Kidney capillary endothelial cell (primary cell): ENCODE measurements at places on chromosomes 6 and 20.
A peak's percentile ranks its signal among the peaks of the same experiment; 100 is the strongest.

DNA sequence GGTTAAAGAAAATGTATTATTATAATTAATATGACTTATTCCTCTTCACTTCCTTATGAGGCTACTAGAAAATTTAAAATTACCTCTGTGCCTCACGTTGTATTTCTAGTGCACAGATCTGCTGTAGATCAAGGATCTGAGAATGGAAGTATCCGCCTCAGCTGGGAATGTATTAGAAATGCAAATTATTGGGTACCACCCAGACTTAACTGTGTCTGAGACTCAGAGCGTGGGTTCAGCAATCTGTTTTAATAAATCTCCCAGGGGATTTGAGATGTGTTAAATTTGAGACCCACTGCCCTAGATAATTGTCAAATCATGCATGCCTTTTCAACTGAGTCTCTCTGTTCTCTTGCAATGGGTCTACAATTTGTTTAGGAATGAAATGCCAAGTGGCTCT, 658.0 kb upstream of the NOX3 start:
- no peak for DNase-seq

DNA sequence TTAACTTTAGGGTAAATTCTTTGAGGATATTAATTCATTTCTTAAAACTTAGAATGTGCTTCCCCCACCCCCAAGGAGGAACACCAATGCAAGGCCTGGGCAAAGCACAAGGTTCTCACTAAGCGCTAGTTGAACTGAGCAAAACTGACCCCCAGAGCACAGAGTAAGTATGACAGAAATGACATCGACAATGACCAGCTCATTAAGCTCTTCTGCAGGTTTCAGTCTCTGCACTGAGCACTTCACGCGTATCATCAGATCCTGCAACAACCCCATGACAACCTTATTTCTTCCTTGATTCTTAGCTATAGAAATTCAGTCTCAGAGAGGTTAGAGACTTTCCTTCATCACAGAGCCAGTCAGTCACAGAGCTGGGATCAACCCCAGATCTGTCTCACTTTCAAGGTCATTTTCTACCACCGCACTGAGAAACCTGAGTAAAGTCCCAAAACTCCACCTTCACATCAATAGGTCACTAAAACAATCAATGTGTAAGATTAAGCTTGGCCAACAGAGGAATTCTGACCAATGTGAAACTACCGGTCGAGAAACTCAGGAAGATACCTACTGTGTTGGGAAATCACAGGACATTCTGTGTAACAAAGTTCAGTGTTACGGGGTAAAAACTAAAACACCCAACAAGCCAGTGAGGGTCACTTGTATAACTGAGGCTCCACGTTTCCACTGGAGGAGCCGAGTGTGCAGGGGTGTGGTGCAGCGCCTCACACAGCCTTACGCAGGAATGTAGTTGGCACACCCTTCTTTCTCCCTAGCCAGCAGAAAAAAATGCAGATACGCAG, 129.0 kb upstream of the FOXQ1 start:
- DNase-seq: no peak

GRCh38 chr20:44467289-44467883, 8.3 kb upstream of the TTPAL start:
- DNase-seq: no peak

- no peak for DNase-seq
Measured at GRCh38 chr20:33704197-33704924, 15.7 kb downstream of the PXMP4 start.

GRCh38 chr6:157036245-157036711, 259.1 kb downstream of the ARID1B start:
- DNase-seq: no peak

DNA sequence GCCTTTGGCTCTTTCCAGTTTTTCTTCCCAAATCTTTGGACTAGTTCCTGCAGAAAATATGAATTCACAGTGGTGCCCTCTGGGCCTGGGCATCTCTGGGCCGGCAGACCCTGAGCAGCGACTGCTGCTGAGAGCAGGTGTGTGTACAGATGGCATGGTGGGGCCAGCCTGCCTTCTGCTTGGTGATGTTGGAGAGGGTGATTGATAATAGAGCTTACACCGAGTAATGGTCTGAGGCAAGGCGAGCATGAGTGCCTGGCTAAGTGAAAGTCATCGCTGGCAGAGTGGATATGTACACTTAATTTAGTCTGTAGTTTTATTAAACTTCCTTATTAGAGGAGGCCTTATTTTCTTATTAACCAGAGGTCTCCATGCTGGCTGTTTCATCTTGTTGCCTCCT, 156.9 kb downstream of the CDKAL1 start:
- DNase-seq: no peak

GRCh38 chr6:123214433-123214832, 218.4 kb downstream of the CLVS2 start:
- DNase-seq: no peak

DNA sequence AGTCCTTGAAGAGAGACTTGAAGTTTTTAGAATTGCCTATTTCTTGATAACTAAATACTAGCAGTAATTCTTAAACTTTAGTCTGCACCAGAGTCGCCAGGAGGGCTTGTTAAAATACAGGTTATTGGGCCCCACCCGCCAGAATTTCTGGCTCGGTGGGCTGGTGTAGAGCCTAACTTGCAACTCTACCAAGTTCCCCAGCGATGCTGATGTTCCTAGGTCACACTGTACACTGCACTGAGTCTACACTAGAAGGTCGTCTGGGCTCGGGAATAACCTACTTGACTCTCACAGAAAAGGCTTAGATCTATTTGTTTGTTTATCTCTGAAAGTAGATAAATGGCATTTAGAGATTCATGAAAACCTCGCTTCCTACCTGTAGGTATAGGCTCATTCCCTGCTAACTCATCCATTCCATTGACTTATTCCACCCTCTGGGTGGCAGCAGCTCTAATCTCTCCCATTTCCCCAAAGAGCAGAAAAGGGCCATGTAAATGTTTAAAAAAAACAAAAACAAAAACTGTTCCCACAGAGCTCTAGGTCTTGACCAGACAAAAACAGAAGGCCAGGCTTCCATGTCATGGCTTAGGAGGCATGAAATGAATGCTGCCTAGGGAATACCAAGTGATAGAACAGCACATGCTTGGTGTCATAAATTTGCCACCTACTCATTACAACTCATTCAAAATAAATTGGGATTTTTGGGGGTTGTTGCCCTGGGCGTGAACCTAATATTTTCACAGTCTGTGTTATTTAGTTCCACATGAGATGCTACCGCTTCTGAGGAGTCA, 292.1 kb downstream of the ADGB start:
- no peak for DNase-seq

DNA sequence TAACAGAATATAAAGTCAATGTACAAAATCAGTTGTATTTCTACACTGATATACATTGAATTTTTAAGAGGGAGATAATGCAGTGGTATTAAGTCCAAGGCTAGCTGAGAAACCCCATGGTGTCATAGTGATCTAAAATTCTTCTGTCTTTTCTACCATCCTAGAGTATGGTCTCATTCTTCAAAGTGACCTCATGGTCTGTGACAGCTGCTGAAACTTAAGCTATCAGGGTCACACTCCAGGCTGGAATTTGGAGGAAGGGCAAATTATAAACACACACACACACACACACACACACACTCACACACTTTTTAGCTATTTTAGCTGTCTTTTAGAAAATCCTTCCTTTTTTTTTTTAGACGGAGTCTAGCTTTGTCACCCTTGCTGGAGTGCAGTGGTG, 47.3 kb upstream of the DYNLRB1 start:
- DNase-seq: no peak

GRCh38 chr20:49976542-49976941, 6.2 kb upstream of the SNAI1 start:
- peak; percentile 63 for DNase-seq

DNA sequence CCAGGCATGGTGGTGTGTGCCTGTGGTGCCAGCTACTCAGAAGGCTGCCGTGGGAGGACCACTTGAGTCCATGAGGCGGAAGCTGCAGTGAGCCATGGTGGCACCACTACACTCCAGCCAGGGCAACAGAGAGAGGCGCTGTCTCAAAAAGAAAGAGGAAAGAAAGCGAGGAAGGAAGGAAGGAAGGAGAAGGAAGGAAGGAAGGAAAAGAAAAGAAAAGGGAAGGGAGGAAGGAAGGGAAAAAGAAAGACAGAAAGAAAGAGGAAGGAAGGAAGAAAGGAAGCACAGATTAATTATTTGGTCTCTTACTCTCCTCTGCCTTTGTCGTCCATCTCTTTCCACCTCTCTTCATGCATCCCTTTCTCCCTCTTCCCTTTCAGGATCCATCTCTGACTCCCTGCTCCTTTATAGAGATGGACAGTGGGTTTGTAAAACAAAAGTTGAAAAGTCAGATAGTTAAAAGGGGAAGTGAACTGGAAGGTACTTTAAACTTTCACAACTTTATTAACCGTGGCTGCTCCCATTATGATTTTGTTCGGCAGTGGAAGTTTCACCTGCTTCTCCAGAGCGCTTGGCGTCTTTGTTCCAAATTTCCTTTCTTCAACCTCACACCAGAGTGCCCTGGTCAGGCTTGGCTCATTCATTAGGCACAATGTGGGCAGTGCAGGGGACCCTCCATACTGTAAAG, 1.5 kb downstream of the HLA-DQA1 start:
- no peak for DNase-seq
